ENCODE measurements at places on chromosomes 1 and 21.

GRCh38 chr1:230166366-230167132, 99.5 kb downstream of the GALNT2 start:
- DNase-seq, result no peak

DNA sequence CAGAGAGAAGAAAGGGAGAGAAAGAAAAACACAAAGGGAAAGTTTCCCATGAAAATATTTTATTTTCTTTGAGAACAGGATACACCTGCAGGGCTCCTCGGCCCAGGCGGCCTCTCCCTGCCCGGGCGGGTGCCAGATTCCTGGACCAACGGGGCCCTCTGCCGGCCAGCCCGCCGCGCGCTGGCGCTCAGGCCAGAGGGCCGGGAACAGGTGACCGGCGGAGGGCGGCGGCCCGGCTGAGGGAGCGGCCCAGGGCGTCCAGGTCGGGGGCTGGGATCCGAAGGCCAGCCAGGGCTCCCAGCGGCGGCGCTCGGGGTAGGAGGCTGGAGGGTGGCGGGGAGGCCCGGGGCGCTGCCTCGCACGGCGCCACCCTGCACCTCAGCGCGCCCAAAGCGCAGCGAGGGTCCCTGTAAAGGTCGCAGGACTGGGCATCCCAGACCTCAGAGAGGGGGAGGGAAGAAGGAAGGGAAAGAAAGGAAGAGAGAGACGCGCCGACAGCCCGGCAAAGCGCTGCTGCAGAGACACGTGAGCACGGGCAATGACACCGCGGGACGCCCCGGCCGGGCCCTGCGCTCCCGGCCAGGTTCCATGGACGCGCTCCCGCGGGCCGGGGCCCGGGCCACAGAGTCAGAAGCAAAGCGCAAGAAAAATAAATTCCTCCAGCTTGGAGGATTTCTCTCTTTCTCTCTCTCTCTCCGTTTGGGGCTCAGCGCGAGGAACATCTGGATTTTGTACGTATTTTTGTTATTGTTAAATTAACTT, 927 bp downstream of the WNT9A start:
- no peak for DNase-seq

DNA sequence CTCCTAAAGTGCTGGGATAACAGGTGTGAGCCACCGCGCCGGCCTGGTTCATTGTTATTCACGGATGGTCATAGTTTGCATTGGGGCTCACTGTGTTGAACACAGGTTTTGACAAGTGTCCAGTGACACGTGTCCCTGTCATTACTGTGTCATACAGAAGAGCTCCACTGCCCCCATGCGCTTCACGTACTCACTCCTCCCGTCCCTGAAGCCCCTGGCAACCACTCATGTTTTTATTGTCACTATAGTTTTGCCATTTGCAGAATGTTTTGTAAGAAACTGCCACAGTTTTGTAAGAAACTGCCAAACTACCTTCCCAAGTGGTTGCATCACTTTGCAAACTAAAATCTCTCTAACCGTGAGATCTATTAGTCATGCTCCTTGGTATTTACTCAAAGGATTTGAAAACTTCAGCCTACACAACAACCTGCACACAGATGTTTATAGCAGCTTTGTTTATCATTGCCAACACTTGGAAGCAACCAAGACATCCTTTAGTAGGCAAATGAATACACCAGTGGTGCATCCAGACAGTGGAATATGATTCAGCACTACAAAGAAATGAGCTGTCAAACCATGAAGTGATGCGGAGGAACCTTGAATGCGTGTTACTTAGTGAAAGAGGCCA, 163.2 kb upstream of the COL6A1 start:
- peak; percentile 89 for DNase-seq

- no peak for DNase-seq
Measured at GRCh38 chr1:111214074-111214801, 13.3 kb upstream of the CHI3L2 start.

DNA sequence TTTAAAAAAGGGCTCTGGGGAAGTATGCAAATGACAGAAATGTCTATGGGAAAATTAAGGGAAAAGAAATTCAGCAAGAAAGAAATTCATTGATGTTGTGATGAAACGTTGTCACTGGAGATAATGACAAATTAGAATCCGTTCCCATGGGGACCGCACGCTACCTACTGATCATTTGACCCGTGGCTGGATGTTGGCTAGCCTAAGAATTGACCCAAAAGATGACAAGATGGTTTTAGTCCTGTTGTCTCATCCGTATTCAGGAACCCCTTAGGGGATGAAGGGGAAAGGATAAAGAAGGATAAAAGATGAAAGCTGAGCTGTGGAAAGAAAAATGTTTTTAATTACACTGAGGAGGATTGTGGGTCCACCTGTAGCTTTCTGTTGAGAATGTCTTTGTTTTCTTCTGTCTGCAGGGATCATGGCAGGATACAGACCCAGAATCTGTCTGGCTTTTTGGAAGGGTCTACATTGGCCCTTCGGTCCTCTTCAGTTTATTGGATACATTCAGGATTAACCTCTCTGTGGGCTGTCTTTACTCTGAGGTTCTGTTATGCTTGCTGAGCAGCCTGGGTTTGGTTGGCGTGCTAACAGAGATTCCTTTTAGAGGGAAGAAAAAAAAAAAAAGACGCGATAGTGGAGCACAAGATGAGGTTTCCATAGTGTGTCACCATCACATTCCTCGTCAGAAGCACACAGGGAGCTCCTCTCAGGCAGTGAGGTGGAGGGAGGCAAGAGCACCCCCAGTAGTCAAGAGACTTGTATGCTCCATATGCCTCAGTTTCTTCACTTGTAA, 106.2 kb downstream of the CACHD1 start:
- DNase-seq, result no peak

DNA sequence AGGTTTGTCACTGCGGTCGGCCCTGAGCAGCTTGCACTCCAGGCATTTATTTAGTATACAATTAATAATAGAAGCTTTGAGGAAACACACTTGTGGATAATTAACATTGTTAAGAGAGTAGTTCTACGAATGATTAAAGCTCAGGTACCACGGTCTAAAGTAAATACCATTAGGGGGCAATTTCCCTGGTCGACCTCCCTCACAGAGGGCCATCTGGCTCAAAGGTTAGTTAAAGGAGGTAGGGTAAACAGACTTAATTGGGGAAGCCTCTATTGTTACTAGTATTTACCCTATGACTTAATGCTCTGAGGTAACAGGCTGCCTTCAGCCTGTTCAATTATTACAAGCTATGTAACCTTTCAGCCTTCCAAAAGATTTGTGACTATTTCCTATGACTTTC, 122.3 kb upstream of the SLC44A3 start:
- no peak for DNase-seq

GRCh38 chr1:87523466-87523865, 194.8 kb downstream of the LMO4 start:
- DNase-seq, result no peak

DNA sequence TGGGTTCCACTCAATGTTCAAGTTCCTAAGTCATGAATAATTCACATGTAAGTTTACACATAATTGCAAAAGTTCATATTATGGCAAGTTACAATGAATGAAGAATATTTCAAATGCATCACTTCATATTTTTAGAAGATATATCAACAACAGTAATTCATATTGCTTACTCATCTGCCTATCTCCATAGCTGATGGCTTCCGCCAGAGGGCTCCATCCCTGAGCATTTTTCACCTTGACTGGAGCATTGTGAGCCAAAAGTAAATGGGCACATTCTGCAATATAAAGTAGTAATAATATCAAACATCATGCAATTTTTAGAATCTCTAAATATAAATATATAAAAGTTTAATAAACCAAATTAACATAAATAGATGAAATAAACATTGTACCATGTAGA, 29.8 kb downstream of the ANKRD13C start:
- DNase-seq, result no peak

- DNase-seq, result no peak
Measured at GRCh38 chr1:104648269-104648691, 898.6 kb downstream of the AMY1C start.

- no peak for DNase-seq
Measured at GRCh38 chr1:7469255-7469938, 301.7 kb upstream of the VAMP3 start.

- DNase-seq, result no peak
Measured at GRCh38 chr1:6041432-6042062, 4.1 kb upstream of the KCNAB2 start.

- DNase-seq, result no peak
Measured at GRCh38 chr1:114347431-114348209, 163.4 kb downstream of the TRIM33 start.

GRCh38 chr1:69858534-69858933, 290.8 kb downstream of the LRRC7 start:
- DNase-seq, result no peak

- peak; percentile 63 for DNase-seq
Measured at GRCh38 chr1:9721606-9722377, 70.3 kb downstream of the PIK3CD start.

GRCh38 chr1:169129109-169129784, 22.8 kb downstream of the ATP1B1 start:
- DNase-seq, result no peak

DNA sequence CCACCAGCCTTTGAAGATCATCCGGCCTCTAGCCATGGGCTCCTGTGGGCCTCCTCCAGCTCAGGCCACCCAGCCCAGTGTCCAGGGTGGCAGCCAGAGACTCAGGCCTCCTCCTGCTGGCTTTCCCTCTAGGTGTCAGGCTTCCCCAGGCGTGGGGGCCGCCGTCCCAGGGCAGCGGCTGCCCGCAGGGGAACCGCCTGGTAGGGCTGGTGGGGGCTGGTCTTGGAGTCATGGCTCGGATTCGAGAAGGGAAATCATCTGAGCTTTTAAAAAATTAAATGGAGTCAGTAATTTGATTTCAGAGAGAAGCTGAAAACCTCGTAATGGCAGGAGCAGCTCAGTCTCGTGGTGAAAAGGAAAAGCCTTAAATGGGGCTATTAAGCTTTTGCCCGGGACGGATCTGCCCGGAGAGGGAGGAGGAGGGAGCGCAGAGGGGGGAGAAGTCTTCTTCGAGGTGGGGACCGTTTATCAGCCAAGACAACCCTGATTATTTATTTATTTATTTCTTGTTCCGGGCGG, 66.4 kb upstream of the TARDBP start:
- DNase-seq, result no peak

DNA sequence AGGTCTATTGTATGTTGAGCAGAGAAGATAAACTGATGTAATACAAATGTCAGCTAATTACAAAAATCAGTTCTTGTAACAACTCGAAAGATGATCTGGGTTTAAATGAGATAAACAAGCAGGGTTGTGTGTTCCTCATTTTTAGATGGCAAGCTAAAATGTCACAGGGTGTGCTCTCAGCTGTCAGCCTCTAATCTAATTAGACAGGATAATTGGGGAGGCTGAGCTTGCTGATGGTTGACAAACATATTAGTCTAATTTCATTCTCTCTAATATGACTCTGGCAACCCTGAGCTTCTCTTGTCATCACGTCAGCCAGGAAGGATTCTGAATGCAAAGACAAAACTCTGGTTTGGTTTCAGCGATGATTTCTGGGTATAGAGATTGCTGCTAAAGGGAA, 335.3 kb upstream of the KAZN start:
- DNase-seq, result no peak

DNA sequence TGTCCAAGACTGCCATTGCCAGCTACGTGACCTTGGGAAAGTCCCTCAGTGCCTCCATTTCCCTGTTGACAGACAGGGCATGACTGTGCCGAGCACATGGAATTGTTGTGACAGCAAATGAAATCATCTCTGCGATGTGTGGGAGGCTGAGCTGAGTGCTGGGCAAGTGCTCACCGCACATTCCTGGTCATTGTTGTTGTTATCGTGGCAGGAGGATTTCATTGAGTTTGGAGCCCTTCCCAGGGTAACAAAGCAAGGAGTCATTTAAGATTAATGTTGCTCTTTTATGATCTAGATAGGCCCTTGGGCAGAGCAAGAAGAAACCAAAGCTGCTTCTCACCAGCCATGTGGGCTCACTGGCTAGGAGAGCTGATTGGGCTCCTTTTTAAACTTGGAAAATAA, 39.6 kb upstream of the ITPKB start:
- DNase-seq, result no peak

GRCh38 chr1:225824533-225824941, 14.6 kb downstream of the EPHX1 start:
- no peak for DNase-seq

GRCh38 chr1:234969581-234970400, 158.8 kb downstream of the TOMM20 start:
- no peak for DNase-seq

- no peak for DNase-seq
Measured at GRCh38 chr1:87197156-87197555, 131.5 kb upstream of the LMO4 start.

All from T-helper 1 cell (primary cell).